ENCODE measurements at places on chromosomes 16 and 17.

DNA sequence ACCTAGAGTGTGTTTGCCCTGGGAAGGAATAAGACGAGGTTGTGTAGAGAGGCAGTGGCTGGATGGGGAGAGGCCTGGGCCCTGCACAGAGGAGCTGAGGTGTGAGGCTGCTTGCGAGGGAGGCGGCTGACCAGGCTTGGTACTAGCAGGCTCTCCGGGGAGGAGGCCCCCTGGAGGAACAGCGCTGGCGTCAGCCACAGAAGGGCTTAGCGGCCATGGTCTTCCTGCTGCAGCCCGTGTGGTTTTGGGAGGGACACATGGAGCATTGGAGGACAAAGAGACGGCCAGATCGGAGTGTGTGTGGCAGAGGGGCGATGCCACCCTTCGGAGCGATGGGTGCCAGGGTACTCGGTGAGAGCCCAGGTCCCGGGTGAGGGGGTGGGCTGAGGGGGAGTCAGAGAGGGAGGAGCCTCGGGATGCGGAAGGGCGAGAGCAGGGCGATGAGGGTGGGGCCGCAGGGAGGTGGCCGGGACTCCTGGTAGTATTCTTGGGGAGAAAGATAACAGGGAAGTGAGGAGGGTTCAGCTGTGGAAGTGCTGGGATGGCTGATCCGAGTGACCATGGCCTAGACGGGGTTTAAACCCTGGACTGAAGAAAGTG is 8.3 kb downstream of the BANP start:
- no peak for DNase-seq

- no peak for DNase-seq
These were observed 810 bp upstream of the GAN start for GRCh38 chr16:81313701-81314602.

- no peak for DNase-seq
These were observed 112.8 kb downstream of the C16orf78 start for GRCh38 chr16:49486400-49486799.

- no peak for DNase-seq
These were observed 41.8 kb downstream of the TNRC6C start for GRCh38 chr17:78000341-78000740.

DNA sequence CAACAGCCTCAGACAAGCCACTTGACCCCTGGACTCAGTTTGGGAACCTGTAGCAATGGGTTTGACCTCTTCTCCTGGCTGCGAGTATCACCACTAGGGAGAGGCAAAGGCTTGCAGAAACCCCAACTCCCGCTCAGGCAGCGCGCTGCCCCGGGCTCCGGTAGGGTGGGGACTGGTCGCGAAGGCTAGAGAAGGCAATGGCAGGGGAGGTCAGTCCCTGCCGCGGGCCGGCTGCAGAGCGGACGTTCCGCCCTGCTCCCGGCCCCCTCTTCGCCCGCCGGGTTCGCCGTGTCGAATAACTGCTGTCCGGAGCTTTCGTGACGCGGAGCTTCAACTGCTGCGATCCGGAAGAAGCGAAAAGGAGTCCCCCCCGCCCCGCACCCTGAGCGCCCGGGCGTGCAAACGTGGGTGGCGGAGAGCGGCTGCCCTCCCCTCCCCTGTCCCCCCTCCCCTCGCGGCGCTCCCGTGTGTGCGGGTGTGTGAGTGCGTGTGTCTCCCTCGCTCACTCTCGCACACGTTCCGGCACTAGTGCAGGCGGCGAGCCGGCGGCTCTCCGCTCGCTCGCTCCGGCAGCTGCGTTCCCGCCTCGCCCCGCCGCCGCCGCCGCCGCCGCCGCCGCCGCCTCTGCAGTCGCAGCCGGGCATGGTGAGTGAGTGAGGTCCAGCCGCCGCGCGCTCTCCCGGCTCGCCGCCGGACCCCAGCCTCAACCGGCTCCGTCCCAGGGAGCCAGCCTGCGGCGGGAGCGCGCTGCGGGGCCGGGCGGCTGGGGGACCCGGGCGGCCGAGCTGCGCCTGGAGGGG is 772 bp upstream of the SHISA6 start:
- DNase-seq = no peak

- no peak for DNase-seq
These were observed 12.8 kb upstream of the CNEP1R1 start for GRCh38 chr16:50012182-50012581.

DNA sequence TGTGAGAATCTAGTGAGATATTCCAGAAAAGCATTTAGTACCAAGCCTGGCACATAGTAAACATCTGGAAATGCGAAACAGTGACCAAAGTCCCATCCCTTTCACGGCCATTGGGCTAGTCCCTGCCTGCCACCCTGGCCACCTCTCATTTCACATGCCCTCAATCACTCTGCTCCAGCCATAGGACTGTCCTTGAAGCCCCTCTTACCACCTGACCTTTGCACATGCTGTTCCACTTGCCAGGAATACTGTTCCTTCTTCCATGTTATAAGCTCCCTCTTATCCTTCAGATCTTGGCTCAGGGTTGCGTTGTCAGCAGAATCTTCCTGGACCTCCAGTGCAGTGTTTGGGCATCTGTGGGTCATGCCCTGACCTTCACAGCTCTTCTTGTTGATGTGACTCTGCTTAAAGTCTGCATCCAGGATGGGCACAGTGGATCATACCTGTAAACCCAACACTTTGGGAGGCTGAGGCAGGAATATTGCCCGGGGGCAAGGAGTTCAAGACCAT is 2.1 kb downstream of the MYO15A start:
- no peak for DNase-seq

DNA sequence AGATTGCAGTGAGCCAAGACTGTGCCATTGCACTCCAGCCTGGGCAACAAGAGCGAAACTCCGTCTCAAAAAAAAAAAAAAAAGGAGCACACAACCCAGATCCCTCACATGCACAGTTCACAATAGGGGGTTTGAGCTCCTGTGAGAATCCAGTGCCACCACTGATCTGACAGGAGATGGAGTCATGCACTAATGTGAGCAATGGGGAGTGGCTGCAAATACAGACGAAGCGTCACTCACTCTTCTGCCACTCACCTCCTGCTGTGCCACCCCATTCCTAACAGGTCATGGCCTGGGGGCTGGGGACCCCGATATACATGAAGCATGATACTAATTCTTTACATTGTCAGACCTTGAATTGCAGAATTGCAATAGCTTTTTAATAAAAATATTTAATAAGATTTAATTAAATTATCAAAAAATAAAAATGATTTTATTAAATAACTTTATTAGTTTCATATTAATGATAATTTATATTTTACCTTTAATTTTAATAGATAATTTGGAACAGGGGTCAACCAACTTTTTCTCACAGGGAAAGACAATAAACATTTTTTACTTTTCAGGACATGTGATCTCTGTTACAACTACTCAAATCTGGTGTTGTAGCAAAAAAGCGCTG is 171.4 kb downstream of the COPRS start:
- DNase-seq = no peak

- DNase-seq = no peak
These were observed 1340.3 kb upstream of the GOT2 start for GRCh38 chr16:60074378-60074777.

GRCh38 chr16:55240888-55241287 is 83.1 kb upstream of the IRX6 start:
- no peak for DNase-seq

DNA sequence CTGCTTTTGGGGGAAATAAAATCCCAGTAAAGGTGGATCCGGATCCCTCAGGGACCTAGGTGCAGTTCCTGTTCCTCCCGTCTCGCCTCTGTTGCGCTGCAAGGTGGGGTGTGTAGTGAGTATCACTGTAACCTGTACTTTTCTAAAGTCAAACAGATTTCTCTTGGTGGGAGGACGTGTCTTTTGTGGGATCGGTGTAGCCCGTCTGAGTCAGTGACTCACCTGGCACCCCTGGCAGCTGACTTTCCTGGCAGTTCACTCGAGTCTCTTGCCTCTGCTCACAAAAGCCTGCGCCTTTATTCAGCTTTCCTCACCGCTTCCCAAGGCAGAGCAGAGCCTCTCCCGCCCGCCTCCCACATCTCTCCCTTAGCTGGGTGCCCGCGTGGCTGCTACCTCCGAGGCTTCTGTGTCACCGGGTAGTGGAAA is 85.7 kb downstream of the CMIP start:
- no peak for DNase-seq

- DNase-seq = no peak
These were observed 353.2 kb downstream of the MAF start for GRCh38 chr16:79247386-79247785.

- peak; percentile 66 for DNase-seq
These were observed 2.9 kb upstream of the CLDN9 start for GRCh38 chr16:3009568-3010390.

GRCh38 chr17:74380086-74380958 is 13.0 kb downstream of the GPR142 start:
- DNase-seq = no peak

- no peak for DNase-seq
These were observed 20.1 kb upstream of the BCAR1 start for GRCh38 chr16:75271441-75272096.

- DNase-seq = no peak
These were observed 225.9 kb upstream of the EEF2KMT start for GRCh38 chr16:5323284-5324141.

DNA sequence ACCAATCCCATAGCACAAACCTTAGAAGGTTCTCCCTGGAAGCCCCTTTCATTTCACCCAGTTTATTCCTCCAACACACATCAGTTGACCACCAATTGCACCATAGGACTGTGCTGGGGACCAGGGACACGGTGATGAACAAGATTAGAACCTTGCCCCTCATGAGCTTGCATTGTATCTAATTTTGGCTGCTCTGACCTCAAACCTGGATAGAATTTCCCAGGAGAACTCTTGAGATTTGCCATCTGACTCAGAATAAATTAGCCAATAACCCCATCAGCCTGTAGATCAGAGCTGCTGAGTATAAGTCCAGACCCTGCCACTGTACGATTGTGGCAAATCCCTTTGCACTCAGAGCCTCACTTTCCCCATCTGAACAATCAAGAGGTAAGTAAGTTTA is 52.1 kb downstream of the CDH11 start:
- DNase-seq = no peak

DNA sequence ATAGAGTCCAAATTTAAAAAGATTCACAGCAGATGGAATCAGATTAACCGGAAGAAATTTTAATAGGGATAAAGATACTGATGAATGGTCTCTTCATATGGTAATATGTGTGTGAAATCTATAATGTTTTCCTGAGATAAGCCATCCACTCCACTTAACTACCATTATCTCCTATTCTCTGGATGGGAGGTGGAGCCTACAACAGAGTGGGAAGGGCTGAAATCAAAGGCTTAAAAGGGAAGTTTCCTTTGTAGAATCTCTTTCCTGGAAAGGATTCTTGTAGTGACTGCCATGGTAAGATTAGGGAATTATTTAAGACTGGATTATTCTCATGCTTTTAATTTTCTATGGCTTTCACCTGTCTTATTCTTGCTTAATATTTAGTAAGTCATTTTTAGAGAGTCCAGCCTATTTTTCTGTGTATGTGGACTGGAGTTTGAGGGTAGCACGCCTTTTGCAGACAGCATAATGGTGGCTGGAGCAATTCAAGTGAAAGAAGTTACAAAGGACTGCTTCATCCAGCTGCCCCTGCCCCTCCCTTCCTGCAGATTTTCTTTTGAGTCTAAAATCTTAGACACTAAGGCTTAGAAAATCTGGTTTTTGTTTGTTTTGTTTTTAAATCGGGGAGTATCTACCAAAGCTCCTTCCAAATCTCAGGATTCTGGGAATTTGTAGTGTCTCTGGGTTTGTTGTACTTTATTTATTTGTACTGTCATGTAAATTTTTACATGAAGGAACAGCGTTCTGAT is 26.5 kb downstream of the KAT7 start:
- no peak for DNase-seq

- no peak for DNase-seq
These were observed 32.3 kb downstream of the PECAM1 start for GRCh38 chr17:64358261-64358788.

DNA sequence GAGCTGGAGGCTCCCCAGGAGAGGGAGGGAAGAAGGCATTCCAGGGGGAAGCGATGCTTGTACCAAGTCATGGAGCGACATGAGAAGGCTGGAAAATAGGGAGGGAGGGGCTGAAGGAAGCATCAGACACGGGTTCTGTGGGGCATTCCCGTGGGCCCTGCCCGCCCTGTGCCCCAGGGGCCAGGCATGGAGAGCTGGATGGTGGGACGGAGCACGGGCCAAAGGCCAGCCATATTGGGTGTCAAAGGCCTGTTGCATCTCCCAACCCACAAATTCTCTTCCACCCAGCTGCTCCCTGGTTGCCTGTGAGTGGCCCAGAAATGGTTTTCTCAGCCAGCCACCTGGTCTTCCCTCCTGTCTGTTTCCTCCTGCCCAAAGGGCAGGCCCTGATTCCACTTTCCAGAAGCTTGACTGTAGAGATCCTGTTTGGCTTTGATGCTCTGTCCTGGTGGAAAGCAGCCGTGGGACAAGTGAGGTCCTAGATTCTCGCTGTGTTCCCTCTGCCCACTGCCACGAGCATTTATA is 3.2 kb downstream of the CDR2L start:
- DNase-seq = no peak

DNA sequence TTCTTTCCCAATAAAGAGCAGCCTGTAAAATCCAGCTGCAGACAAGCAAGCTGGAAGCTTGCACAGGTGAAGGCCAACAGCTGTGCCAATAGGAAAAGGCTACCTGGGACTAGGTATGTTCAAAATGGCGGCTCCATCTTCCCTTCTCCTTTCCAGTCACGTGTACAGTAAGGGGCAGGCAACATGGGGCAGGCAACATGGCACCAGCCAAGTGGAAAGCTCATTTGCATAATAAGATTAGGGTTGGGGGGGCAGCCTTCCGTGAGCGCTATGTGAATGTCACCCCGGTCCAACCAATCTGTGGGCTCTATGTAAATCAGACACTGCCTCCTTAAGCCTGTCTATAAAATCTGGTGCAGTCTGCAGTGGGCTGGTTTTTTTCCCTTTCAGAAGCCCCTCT is 31.3 kb downstream of the TVP23A start:
- DNase-seq = no peak

GRCh38 chr16:87635541-87636049 is 33.3 kb downstream of the JPH3 start:
- peak; percentile 95 for DNase-seq

- no peak for DNase-seq
These were observed 56.3 kb downstream of the PITPNC1 start for GRCh38 chr17:67433248-67433924.

DNA sequence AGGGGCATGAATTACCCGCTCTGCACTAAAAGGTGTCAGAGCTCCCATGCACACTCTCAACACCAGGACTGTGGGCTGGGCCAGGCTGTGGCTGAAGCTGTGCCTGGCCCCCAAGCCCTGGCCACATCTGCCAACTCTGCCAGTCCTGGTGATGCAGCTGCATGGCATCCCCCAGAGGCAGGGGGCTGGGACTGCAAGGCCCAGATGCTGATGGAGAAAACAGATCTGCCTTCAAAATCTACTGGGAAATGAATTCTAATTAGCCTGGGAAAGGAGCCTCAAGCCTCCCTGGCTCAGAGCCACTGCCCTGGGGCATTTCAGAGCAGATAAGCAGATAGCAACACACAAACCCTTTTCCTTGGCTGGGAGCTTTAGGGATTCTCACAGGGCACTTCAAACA is 3.4 kb downstream of the CHST6 start:
- peak; percentile 46 for DNase-seq

- no peak for DNase-seq
These were observed 19.3 kb downstream of the ANKFN1 start for GRCh38 chr17:56172517-56172982.

Data from HuH-7.5 (cell line).